ENCODE measurements at places on chromosomes 7 and 10. TPM values are rescaled to one million over a fixed set of nuclear protein-coding genes. Genes with fewer than 3 reads are reported as not detected.

- no peak overlapping the region for H3K27ac ChIP-seq
- H3K36me3 ChIP-seq: no peaks in the 10 kb centered on the region
- H3K27me3 ChIP-seq: no peaks in the 10 kb centered on the region
- H3K4me3 ChIP-seq: no peak overlapping the region
- DNase-seq: no peak
Observed at GRCh38 chr10:45160271-45160670, 155.1 kb downstream of the OR13A1 start.

- H3K4me1 ChIP-seq: no peaks in the 10 kb centered on the region
- no peaks in the 10 kb centered on the region for H3K27me3 ChIP-seq
- no peak overlapping the region for H3K4me3 ChIP-seq
- DNase-seq: no peak
Observed at GRCh38 chr7:107404740-107405537, 64.9 kb upstream of the GPR22 start.

ENTPD1 gene
- 9.8 TPM for total RNA-seq

DNA sequence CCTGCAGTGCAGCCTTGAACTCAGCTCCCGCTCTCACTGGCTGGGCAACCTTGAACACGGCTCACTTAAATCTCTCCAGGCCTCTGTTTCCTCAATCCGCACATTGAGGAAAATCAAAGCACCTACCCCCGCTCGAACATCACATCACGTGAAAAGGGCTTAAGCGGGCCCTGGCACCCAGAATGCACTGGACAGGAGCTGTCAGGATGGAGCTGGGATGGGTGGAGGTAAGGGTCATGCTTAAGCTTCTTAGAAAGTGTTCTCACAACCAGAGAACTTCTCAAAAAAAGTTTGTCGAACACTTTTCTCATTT is 55.7 kb upstream of the MGMT start:
- no peaks in the 10 kb centered on the region for H3K36me3 ChIP-seq
- H3K4me3 ChIP-seq: no peak overlapping the region
- H3K27me3 ChIP-seq: no peaks in the 10 kb centered on the region
- H3K4me1 ChIP-seq: no peaks in the 10 kb centered on the region
- DNase-seq: no peak

DNA sequence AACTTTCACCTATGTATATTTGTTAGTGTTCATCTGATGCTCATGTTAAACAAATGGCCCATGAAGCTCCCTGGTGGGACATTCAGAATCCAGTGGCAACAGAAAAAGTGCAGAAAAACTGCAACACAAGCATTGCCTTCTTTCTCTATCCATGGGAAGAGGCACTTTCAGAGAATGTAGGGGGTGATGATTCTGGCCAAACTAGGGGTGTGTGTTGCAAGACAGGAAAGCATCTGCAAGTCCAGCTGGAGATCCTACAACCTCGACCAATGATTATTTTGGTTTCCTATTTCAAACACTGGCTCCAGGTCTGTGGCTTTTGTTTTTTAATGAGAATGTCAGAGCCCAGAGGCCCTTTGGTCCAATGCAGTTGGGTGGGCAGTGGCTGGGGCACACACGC is 198.7 kb downstream of the CXCL12 start:
- no peak for DNase-seq
- H3K27me3 ChIP-seq: no peaks in the 10 kb centered on the region
- no peaks in the 10 kb centered on the region for H3K36me3 ChIP-seq
- H3K27ac ChIP-seq: no peak overlapping the region
- no peaks in the 10 kb centered on the region for H3K4me1 ChIP-seq

- DNase-seq: no peak
- H3K27ac ChIP-seq: no peak overlapping the region
- H3K4me3 ChIP-seq: no peak overlapping the region
- peaks cover 14% of the 10 kb centered on the region for H3K4me1 ChIP-seq
- H3K36me3 ChIP-seq: no peaks in the 10 kb centered on the region
Observed at GRCh38 chr7:73515178-73515577, 6.9 kb downstream of the BAZ1B start.

DNA sequence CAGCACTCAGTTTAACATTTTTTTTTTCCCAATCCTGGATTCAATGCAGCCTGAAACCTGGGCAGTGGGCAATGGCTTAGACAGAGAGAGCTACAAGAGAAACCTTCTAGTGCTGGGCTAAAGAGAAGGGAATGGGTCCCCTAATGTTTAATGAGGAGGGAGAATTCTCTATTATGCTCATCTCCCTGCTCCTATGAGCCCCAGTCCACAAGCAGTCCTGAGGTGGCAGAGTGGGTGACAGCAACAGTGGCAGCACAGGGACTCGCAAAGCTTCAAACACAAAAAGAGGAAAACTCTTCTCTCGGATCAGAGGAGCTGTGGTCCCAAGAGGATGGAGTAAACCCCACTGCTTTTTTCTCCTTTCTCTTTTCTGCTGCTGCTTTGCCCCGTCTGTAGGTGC is 36.5 kb downstream of the COBL start:
- no peaks in the 10 kb centered on the region for H3K4me1 ChIP-seq
- H3K4me3 ChIP-seq: no peak overlapping the region
- H3K27ac ChIP-seq: no peak overlapping the region
- no peaks in the 10 kb centered on the region for H3K36me3 ChIP-seq

- H3K27me3 ChIP-seq: no peaks in the 10 kb centered on the region
- peaks cover 19% of the 10 kb centered on the region for H3K4me1 ChIP-seq
- no peaks in the 10 kb centered on the region for H3K36me3 ChIP-seq
- H3K27ac ChIP-seq: no peak overlapping the region
Observed at GRCh38 chr7:101129603-101130117, 2.8 kb downstream of the SERPINE1 start.

COL28A1 gene
- 9.2 TPM for total RNA-seq

DEPP1 gene
- total RNA-seq: 33.1 TPM

- H3K36me3 ChIP-seq: no peaks in the 10 kb centered on the region
- H3K4me3 ChIP-seq: no peak overlapping the region
- H3K27ac ChIP-seq: no peak overlapping the region
- H3K4me1 ChIP-seq: no peaks in the 10 kb centered on the region
Observed at GRCh38 chr10:5291501-5292195, 73.1 kb upstream of the UCN3 start.
